Left lobe of liver (tissue), 2 donors: ENCODE measurements at places on chromosomes 6 and 20. TPM values are rescaled to one million over a fixed set of nuclear protein-coding genes. Genes with fewer than 3 reads are reported as not detected.

Gene ABHD16B
- not detected for total RNA-seq

Gene SIRPA
- total RNA-seq: 35.9 TPM

- DNase-seq: no peak
Measured at GRCh38 chr6:104771258-104771832, 88.4 kb downstream of the HACE1 start.

Gene GATA5
- total RNA-seq: 0.48 TPM

GRCh38 chr6:34190504-34191122 is 44.7 kb upstream of the GRM4 start:
- DNase-seq: no peak

GRCh38 chr6:44477293-44477894 is 89.9 kb downstream of the CDC5L start:
- no peak for DNase-seq

Gene CST2
- not detected for total RNA-seq

Gene CARMIL1
- 4.0 TPM for total RNA-seq

Gene ESR1
- total RNA-seq: 13.8 TPM

- no peak for DNase-seq
Measured at GRCh38 chr20:46683939-46684750, 5.1 kb downstream of the TP53RK start.
